ENCODE measurements at places on chromosomes 13 and 19.
A peak's percentile ranks its signal among the peaks of the same experiment; 100 is the strongest.

GRCh38 chr19:46624958-46625661, at the start of gene PTGIR:
TSS of gene PTGIR (minus strand) at chr19:46625089. CDS start at chr19:46624225, 864 bp downstream.
- no peak for DNase-seq

DNA sequence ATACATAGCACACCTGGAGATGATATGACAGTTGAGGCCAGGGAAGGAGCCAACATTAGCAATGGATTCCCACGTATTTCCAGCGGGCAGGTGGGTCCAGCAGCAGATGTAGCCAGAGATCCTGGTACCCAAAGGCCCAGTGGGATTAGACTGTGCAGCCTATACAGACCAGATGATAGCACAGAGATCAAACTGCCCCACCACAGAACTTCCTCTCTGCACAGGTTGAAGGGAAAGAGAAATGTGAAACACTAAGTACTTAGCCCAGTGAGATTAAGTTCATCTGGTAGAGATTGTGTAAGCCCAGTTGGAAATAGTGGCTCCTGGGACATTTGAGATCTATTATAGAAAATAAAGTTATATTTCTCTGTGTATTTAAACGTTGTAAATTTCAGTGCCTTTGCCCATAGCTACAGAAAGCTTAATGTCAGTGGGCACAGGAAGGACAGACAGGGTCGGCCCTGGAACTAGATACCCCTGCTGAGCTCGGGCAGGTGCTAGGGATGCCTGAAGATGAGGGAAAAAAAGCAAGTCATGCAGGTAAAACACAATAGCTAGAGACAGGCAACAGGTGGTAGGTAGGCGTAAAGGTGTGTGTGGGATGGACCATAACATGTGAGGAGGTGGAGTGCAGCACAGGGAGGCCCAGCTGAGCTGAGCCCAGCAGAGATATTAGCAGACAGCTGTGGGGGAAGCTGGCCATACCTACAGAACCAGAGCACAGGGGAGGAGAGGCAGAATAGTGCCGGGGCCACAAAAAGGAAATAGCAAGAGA, 27.3 kb upstream of the SPATA13 start:
- no peak for DNase-seq

GRCh38 chr19:32324631-32325285, 20.7 kb upstream of the ZNF507 start:
- no peak for DNase-seq

DNA sequence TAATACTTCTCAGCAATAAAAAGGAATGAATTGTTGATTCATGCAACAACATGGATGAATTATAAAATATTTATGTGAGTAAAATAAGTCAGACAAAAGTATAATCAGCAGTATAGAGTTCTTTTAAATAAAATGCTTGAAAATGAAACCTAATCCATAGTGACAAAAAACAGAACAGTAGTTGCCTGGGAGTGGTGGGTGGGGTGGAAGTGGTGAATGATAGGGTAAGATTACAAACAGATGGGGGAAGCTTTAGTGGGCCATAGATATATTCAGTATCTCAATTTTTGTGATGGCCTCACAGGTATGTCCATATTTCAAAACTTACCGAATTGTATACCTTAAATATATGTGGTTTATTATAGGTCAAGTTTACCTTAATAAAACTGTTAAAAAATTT, 124.9 kb upstream of the UBL3 start:
- DNase-seq: no peak

DNA sequence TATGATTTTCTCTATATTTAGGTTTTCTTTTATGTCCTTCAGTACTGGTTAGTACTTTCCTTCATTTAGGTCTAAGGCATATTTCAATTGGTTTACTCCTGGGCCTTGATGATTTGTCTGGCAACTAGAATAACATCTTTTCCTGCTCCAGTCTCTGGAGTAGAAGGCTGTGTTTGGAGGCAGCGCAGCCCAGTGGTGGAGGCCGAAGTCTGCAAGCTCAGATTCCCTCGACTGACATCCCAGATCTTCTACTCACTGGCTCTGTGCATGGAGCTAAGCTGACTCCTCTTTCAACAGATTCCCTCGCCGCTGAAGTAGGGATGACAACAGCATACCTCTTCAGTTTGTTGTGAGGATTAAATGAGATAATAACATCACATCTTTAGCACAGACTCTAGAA, 141.0 kb downstream of the RAP2A start:
- DNase-seq: no peak

GRCh38 chr13:60590800-60591747, 194.1 kb downstream of the TDRD3 start:
- DNase-seq: no peak

- DNase-seq: no peak
These were observed 1189.9 kb downstream of the UQCRFS1 start for GRCh38 chr19:28023064-28023463.

- no peak for DNase-seq
These were observed 9.4 kb upstream of the ZNF227 start for GRCh38 chr19:44202974-44203373.

DNA sequence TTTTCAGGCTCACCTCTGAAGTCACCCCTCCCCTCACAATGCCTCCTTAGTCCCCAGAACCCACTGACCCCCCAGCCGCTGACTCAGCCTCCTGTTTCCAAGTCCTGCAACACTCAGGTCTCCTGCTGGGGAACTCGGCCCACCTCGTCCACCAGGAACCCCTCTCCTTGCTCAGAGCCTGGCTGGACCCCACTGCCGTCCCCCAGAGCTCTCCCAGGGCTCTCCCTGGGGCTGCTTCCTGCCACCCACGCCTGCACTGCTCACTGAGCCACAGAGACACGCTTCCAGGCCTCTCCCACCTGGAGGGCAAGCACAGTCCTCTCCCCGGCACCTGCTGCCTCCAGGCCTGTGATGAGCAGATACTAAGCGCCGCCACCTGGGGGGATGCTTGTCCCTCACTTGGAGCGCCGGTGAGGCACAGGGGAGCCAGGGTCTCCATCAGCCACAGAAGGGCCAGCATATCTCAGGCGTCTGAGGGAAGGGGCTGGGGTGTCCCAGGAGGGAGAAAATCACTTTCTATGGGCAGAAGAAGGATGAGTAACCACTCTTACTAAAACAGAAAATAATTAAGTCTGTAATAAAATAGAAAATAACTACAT, 53.8 kb downstream of the KLF2 start:
- DNase-seq: peak; percentile 35

DNA sequence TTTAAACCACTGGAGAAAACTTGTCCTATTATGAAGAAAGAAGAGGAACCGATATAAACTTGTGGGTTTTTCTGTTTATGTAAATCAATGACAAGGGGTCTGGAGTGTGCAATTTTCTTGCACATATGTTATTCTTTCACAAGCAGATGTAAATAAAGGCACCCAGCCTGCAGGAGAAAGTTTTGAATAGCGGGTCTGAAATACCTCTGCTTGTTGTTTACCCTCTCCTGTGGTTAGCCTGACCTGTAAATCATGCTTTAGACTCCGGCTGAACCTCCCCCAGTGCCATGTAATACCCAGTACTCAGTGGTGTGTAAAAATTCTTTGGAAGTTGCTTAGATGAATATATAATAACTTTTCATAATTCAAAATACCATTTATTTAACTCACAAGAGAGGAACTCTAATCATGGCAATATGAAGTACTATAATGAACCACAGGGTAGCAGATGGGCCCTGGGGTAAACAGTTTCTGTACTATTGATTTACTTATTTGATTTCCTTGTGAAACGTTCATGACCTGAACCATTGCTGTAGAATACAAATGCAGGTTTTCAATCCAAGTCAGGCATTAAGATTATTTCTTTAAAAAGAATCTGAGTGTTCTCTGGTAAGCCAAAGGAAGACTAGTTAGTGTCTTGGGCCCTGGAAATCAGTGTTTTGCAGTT, 245.1 kb downstream of the LMO7 start:
- DNase-seq: no peak

DNA sequence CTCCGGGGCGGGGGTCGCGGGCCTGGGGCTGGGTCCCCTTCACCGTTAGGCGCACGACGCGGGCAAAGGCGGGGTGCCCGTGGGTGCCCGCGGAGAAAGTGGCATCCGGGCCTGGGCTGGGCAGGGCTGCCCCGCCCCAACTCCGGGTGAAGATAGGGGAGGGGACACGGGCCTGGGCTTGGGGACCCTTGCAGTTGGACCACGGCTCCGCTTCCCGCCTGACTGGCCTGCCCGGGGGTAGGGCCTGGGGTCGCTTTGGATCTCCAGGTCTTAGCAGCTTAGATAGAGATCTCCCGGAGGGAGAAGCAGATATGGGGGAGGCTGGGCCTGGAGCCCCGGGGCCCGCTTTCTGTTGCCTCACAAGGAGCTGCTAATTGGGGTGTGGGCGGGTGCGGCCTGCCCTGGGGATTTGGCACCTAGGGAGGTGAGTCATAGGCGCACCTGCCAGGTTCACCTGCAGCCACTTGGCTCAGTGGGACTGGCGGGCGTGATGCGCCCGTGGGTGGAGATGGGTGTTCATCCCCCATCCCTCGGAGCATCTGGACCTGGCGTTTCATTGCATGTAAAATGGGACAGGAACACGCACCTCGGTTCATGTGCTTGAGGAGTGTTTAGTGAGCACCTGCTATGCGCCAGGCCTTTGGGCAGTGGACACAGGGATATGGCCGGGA, 585 bp downstream of the MAP1S start:
- peak; percentile 50 for DNase-seq

DNA sequence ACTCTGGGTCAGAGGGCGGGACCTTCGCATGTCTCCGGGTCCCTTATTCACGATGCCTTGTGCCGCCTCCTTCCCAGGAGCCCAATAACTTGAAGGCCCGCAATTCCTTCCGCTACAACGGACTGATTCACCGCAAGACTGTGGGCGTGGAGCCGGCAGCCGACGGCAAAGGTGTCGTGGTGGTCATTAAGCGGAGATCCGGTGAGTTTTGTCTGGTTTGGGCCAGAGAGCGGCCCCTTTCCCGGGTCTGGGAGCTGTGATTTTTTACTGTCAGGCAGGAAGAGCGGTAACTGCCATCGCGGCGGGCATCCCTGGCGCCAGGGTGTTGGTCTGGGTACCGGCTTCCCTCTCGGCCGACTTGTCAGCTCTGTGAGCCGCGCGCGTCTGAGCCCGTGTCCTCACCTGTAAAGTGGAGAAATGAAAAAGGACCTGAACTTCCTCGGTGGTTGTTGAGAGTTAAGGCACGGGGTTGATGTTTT, 800 bp downstream of the RPL28 start:
- no peak for DNase-seq

DNA sequence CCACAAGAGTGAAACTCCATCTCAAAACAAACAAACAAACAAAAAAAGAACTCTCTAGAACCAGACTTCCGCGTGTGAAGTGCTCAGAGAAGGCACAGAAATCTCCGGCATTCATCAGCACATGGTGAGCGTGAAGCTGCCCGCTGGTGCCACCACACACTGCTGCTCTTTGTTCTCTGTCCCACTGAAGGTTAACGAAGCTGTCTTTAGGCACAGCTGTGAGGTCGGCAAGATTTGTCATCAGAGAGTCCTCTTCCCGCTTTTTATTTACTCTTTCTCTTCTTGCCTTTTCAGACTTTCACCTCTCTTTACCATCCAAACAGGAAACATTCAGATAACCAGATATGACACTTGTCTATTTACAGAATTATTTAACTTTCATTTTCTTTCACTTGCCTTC, 115.2 kb upstream of the ARGLU1 start:
- no peak for DNase-seq

DNA sequence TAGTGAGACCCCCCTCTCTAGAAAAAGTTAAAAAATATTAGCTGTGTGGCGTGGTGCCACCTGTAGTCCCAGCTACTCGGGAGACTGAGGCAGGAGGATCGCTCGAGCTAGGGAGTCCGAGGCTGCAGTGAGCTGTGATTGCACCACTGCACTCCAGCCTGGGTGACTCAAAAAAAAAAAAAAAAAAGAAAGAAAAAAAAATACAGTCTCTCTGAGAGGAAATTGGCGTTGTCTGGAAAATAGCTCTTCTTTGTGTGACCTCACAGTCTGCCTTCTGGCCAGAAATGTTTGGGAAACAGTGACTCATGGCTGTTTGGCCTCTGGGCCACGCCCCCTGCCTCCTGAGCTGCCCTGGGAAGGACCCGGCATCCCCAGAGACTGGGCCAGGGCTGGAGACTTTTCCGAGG, 10.7 kb downstream of the MARCHF2 start:
- peak; percentile 93 for DNase-seq

DNA sequence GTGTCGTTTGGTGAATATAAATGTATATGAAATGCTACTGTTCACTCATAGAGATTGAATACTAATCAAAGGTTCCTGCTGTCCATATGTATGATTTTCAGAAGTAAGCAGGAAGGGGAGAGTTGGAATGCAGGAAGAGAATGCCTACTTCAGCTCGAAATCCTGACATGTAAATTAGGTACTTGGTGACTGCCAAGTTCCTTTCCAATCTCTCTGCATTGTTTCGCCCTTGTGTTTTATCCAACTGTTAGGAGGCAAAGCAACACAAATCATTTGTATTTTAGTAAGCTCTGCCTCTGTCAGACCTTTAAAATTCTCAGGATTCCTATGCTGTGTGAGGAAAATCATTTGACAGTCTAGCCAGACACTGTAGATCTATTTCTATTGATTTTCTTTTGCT, 9.0 kb downstream of the STARD13 start:
- DNase-seq: no peak

GRCh38 chr19:10271543-10272086, 695 bp downstream of the ICAM1 start:
- DNase-seq: peak; percentile 53

DNA sequence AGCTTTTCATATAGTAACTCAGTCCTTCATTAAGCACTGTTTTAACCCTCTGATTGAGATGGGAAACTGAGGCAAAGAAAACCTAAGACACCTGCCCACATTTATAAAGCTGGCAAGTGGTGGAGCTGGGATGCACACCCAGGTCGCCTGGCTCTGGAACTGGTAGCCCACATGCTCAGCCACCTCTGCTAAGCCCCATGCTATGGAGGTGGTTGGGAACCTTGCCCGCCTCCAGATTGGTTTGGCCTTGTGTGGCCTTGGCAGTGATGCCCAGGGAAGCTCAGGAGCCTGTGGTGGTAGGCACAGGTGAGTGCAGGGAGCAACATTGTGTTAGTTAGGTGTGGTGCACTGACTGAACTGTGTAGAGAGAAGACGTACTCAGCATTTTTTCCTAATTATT, 370.2 kb downstream of the MTUS2 start:
- DNase-seq: no peak

- peak; percentile 76 for DNase-seq
These were observed 5.8 kb upstream of the MKNK2 start for GRCh38 chr19:2056837-2057192.

- DNase-seq: no peak
These were observed 11.7 kb upstream of the KPTN start for GRCh38 chr19:47495478-47496372.

- DNase-seq: no peak
These were observed 51.1 kb downstream of the OLFM4 start for GRCh38 chr13:53079691-53080090.

- no peak for DNase-seq
These were observed 16.0 kb downstream of the SSC5D start for GRCh38 chr19:55504252-55504603.

- DNase-seq: no peak
These were observed 17.1 kb downstream of the UCHL3 start for GRCh38 chr13:75566658-75567057.

DNA sequence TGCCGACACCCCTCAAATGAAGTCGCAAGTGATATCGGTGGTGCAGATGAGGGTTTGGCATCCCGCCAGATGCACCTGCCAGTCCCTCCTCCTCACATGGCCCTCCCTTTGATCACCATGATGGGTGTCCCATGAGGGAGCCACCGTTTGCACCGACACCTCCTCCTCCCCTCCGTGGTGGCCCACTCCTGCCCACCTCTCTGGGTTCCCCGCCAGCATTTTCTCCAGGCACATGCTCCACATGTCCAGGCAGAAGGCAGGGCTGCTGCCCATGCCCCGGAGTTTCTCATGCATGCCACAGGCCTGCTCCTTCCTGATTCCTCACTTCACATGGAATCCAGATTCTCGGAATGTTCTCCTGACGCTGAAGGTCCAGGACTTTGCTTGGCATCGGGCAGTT, 49.3 kb downstream of the COL4A2 start:
- DNase-seq: no peak

GRCh38 chr19:38433268-38433733, at the start of gene RYR1:
TSS of gene RYR1 (plus strand) at chr19:38433691. CDS start at chr19:38433830, 139 bp downstream.
- no peak for DNase-seq
